ENCODE measurements at places on chromosomes 5 and 9.
A peak's percentile ranks its signal among the peaks of the same experiment; 100 is the strongest.

- DNase-seq, result no peak
These were observed 11.4 kb upstream of the ADAMTS16 start for GRCh38 chr5:5128766-5129165.

GRCh38 chr5:169631360-169631759, 5.7 kb upstream of the DOCK2 start:
- no peak for DNase-seq

GRCh38 chr9:27337833-27338526, 41.0 kb upstream of the EQTN start:
- no peak for DNase-seq

DNA sequence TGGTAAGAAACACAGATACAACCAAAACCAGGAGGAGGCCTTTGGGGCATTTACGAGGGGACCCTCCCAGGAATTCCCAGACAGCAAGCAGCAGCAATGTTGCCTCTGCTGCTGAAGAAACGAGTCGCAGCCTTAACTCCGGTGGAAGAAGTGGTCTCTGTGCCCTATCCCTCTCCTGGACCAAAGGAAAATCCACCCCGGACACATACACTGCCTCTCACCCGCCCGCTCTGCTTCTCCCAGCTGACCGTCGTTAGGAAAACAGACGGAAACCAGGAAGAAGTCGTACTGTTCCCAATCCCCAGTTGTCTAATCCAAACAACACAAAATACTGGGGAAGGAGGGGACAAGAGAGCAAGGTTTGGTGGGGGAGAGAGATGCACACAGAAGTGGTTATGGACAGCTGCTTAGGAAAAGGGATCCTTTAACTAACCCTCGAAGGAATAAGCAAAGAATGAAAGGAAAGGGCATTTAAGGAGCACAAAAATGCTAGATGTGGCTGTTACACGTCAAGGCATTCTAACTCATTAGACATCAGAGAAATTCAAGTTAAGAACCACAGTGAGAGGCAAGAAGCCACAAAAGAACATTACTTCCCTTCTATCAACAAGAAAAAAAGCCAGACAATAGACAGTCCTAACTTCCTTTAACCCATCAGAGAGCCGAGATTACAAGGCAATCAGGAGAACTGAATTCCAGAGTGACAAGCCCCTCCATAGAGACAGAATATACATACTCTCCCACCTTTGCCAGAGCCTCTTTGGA, 71.9 kb downstream of the ACTL7B start:
- no peak for DNase-seq

DNA sequence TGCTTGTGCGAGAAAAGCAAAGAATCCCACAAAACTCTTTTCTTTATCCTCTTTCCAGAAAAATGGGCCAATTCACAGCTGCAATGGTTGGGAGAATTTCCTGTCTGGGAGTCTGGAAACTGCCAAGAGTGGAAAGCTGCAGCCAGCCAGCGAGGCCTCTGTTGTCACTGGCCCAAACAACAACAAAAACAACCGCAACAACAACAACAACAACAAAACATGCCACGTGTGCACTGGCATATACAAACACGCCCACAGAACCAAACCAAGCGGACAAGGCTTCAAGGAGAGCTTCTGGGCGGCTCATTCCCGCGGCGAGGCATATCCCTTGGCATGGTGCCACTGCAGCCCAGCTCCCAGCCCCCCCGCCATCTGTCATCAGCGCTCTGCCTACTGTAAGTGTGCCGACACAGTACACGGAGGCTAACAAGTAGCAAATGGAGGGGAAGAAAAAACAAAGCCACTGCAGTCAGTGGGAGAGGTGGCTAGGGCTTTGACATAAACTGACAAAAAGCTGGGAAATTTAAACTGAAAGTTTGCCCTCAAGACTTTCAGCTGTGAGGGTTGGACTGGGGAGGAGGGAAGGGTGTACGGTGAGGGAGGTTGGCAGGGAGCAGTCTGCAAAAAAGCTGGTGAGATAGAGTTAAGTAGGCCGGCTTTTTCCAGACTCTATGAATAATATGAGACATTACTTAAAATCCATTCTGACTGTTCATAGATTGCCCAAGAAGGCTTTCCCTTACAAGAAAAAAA, 165.0 kb upstream of the ZNF462 start:
- DNase-seq, result no peak

GRCh38 chr5:6361101-6361500, 17.2 kb downstream of the MED10 start:
- DNase-seq, result no peak

GRCh38 chr5:80326468-80326867, 6.7 kb downstream of the SPZ1 start:
- DNase-seq, result no peak

DNA sequence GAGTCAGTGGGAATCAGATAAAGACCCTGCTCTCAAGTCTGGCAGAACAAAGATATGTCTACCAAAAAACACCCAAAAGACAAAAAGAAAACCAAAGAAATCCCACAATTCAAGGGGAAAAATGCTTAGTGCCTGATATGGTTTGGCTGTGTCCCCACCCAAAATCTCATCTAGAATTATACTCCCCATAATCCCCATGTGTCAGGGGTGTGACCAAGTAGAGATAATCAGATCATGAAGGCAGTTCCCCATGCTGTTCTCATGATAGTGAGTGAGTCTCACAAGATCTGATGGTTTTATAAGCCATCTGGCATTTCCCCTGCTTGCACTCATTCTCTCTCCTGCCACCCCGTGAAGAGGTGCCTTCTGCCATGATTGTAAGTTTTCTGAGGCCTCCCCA, 13.4 kb downstream of the FBXO10 start:
- DNase-seq, result no peak

- DNase-seq, result no peak
These were observed 389.4 kb upstream of the SLC24A2 start for GRCh38 chr9:20178197-20178596.

DNA sequence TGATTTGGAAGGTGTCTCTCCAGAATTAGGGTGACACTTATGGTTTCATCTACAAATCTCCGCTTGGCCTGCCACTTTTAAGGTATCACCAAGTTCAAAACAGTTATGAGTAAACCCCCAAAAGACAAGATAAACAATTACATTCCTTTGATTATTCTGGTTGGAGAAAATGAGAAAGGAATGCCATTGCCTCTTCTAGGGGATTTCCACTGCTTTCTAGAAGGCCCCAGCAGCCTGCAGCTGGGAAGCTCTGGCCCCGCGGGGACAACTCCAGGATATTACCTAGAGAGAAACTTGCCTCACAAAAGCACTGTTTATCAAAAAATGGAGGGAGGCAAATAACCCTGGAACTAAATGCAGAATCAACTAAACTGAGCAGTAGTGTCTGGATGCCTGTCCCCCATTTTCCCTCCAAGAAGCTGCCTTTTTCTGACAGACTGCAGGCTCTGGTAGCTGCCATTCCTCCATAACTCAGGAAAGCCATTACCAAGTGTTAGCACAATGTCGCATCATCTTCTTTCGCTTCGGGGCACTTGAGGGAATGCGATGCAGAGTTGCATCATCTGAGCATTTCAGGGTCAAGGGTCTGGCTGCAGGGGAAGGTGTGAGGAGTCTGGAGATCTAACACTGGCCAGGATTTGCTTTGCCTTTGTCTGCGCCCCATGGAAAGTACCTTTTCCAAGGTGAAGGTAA, 71.5 kb upstream of the PLPP6 start:
- no peak for DNase-seq

GRCh38 chr5:71740015-71740753, 21.1 kb downstream of the CARTPT start:
- DNase-seq, result no peak

DNA sequence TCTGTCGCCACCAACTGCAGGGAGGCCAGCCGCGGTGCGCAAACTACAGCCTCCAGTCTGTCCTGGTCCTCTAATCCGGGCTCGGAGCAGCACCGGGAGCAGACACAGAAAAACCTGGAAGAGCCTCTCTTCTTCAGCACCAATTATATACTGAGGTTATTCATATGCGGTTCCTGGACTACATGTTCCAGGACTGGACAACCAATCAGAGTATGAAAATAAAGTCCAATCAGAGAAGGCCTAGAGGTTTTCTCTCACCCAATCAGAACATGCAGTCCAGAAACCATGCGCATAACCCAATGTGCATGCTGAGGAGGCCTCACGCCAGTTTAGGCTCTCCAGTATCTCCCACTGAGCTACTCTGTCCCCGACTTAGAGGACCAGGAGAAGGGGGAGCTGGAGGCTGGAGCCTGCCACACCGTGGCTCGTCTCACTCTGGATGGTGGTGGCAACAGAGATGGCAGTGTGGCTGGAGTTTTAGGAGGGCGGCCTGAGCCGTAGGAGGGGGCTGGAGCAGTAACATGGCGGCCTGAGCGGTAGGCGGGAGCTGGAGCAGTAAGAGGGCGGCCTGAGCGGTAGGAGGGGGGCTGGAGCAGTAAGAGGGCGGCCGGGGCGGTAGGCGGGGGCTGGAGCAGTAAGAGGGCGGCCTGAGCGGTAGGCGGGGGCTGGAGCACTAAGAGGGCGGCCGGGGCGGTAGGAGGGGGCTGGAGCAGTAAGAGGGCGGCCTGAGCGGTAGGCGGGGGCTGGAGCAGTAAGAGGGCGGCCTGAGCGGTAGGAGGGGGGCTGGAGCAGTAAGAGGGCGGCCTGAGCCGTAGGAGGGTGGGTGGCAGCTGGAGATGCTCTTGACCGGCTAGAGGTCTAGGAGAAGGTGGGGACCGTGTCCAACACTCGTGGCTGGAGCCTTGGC, 20.4 kb upstream of the TRIM52 start:
- DNase-seq, result no peak

GRCh38 chr5:158051036-158051435, 192.1 kb upstream of the CLINT1 start:
- no peak for DNase-seq

- DNase-seq, result no peak
These were observed 45.7 kb downstream of the FXN start for GRCh38 chr9:69081261-69081660.

DNA sequence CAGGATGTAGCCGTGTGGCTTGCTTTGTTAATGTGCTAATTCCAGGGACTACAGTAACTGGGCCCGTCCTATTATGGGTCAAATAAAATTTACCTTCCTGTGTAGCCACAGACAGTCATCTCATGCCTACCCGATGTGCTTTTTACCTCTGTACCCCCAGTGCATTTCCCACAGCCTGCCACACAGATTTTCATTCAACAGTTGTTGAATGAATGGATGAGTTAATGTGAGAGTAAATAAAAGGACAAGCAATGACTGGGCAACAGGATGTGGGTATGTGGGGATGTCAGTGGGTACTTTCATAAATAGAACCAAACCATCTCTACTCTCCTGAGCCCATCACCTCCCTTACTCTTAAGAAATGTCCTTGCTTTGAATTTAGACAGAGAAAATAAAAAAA, 441.2 kb upstream of the ZNF462 start:
- DNase-seq, result no peak

- DNase-seq, result no peak
These were observed 50.3 kb upstream of the ZFR start for GRCh38 chr5:32494827-32495226.

- no peak for DNase-seq
These were observed 38.5 kb upstream of the STX17 start for GRCh38 chr9:99867968-99868367.

- no peak for DNase-seq
These were observed 52.2 kb downstream of the ACTL7B start for GRCh38 chr9:108803428-108804065.

GRCh38 chr5:103126557-103126956, 6.5 kb downstream of the PPIP5K2 start:
- no peak for DNase-seq

- peak; percentile 47 for DNase-seq
These were observed 1.4 kb downstream of the NDUFA8 start for GRCh38 chr9:122158202-122158601.

- no peak for DNase-seq
These were observed 25.7 kb upstream of the CDKN2AIPNL start for GRCh38 chr5:134437340-134437846.

- DNase-seq, result no peak
These were observed 169.2 kb upstream of the TARS1 start for GRCh38 chr5:33271606-33272005.

DNA sequence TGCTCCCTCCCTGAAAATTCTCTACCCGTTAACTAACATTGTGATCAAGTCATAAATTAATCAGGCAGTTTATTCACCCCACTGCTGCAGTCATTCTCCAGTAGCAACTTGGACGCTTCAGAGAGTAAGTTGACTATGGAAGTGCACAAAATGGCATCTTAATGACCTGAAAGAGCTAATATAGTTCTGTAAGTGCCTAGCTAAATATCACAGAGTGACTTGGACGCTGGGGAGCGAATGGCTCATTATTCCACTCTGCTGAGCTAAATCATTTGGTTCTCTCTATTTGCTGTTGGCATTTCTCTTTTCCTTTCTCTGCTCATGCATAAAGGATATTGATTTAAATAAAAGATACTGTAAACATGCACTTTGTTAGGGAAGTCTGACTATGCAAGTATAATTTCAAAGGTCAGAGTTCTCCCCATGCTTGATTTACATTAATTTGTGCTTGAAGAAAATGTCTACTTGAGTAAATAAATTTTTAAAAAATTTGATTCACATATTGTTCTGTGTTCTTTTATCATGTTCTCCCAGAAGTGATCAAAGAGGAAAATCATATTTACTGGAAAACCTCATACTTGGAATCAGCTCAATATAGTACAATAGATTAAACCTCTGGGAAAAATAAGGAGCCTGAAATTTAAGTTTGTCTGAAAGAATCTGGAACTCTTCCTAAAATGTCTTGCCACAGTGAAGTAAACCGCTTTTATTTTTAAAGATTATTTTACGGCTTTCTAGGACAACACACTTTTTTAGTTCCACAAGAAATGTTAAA, 169.5 kb upstream of the HAPLN1 start:
- no peak for DNase-seq

DNA sequence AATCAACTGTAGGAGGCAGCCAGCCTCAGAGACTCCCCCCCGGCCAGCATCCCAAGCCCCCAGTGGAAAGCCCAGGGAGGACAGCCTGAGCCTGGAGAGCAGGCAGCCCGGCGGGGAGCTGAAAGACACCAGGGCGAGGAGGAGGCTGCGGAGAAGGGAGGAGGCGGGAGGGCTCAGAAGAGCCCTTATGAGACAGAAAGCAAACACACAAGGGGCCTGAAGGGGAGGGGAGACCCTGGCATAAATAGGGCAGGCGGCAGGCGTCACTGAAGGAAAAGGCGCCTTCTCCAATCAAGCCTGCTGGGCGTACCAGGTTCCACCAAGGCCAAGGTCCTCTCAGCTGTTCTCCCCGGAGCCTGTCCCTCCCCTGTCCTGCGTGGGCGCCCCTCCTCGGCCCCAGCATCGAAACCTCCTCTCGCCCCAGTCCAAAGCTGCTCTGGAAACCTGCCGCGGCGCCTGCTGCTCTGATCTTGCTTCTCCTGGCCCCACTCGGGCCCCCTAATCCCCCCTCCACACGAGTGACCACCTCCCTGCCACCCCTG, 1.3 kb downstream of the SLC9A3 start:
- DNase-seq, result no peak

- DNase-seq, result no peak
These were observed 43.9 kb upstream of the ALDH1A1 start for GRCh38 chr9:72996684-72997314.

GRCh38 chr5:157189223-157189622, 8.6 kb downstream of the ITK start:
- DNase-seq, result no peak
